Stimulated activated CD4-positive, alpha-beta T cell treated with anti-CD3 and anti-CD28 coated beads, Interleukin-12 subunit alpha, Interleukin-12 subunit beta, amount 100 ng/mL, for 24 hours (primary cell): ENCODE measurements at places on chromosomes 4 and X.

DNA sequence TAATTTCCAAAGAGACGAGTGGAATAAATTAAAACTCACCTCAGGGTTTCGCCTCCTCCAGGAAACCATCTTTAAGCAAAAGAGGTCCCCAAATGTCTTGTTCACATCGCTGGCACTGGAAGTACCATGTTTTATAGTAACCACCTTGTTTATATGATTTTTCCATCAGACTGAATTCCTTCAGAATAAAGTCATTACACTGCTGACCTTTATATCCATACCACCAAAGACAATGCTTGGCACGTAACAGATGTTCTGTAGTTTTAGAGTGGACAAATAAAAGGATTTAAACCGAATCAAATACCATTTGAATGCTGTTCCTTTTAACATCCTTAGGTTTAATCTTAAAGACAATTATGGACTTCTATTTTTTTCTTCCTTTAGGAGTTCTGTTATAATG is 4.7 kb downstream of the NUDT6 start:
- no peak for DNase-seq

- no peak for DNase-seq
These were observed 133.7 kb downstream of the SOWAHB start for GRCh38 chr4:76764251-76764650.

DNA sequence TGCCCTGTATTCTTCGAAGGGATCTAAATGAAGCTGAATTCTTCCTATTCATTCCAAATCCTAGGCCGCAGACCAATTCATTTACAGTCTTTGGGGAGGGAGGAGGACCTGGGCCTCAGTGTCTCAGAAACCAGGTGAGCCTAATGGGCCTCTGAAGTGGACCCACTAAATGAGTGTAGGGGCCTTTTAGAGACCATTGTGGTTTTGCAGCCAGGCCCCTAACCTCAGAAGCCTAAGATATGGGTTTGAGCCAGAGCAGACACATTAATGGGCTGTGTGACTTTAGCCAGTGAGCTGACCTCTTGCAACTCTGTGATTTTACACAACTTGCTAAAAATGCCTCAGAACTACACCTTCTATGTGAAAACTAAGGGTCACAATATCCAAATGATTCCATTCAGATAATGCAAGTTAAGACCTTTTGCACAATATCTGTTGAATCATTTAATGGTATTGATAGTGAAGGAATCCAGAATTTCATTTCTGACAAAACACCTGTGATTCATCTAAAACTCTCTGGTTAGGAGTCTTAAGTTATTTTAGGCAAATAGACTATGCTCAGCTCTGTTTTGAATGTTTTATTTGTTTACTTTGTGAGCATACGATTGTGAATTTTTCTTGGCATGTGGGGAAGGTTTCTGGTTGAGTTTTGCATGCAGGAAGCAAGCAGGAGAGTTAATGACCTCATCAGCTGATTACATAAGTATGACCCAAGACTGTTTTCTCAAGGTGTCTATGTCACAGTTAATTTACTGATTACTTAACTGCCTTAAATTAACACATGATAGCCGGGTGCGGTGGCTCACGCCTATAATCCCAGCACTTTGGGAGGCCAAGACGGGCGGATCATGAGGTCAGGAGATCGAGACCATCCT is 75.0 kb downstream of the EVC start:
- no peak for DNase-seq

GRCh38 chr4:168743601-168744000 is 246.7 kb downstream of the PALLD start:
- DNase-seq: no peak

DNA sequence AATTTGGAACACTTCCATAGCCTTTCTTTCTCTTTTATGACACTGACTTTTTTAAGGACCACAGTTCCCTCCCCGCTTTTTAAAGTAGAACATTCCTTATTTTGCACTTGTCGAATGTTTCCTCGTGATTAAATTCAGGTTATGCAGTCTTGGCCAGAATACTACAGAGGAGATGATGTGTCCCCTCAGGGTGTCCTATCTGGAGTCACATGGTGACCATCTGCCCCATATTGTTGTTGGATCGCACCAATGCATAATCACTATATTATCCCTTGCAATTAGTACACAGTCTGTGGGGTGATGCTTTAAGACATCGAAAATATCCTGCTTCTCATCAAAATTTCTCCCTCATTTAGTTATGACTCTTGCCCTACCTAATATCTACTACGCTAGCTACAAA is 27.4 kb downstream of the WDFY3 start:
- DNase-seq: no peak

GRCh38 chr4:14345356-14345775 is 656.9 kb upstream of the CPEB2 start:
- no peak for DNase-seq

DNA sequence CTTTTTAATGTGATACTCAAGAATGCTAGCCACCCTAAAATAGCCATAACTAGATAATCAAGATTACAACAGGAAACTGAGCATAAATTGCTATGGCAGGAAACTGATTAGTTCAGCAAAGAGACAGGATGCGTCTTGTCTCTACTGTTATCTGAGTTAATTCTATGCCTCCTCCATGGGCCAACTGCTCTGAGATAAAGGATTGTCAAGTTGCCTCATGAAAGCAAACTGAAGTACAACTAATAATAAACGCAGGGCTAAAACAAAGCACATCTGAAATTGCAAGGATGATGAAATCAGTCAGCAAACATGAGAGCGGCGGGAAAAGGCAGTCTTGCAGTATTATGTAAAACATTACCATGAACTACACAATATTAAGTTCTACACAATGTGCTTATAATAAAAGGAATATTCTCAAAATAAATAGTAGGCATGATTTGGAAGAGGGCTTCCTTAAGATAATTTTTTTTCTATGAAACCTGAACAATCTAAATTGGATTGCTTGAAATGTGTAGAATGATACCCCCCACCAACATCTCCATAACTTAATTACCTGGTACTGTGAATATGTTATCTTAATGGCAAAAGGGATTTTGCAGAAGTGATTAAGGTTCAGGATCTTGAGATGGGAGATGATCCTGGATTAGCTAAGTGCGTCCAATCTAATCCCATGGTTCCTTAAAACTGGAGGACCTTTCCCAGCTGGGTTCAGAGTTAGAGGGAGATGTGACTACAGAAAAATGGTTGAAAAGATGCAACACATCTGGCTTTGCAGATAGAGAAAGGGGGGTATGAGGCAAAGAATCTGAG is 65.9 kb downstream of the ANTXR2 start:
- DNase-seq: no peak

DNA sequence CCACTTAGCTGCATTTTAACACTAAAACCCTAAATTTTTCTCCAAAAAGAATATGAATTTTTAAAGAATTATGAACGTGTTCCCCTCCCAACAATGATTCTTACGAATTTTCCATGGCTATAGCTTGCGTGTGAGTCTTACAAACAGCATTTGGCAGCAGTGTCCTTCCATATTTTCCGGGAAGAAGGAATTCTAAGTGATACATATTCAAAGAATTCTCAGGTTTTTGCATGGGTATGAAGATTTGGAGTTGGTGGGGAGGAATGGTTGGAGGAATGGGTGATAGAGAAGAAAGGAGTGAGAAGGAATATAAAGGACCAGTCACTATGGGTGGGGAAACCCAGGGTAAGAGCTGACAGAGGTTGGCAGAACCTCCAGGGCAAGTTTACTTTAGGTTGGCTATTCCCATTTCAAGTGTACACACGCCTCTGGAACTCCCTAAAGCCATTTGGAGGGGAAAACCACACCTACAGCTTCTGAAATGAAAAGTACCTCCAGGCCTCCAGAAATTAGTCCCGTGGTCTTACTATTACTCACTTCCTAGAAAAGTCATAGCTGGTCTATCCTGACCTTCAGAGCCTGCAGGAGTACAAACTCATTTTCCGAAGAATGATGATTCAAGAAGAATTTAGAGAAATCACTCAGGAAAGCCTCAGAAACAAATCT is 420.8 kb upstream of the DIPK2B start:
- no peak for DNase-seq

DNA sequence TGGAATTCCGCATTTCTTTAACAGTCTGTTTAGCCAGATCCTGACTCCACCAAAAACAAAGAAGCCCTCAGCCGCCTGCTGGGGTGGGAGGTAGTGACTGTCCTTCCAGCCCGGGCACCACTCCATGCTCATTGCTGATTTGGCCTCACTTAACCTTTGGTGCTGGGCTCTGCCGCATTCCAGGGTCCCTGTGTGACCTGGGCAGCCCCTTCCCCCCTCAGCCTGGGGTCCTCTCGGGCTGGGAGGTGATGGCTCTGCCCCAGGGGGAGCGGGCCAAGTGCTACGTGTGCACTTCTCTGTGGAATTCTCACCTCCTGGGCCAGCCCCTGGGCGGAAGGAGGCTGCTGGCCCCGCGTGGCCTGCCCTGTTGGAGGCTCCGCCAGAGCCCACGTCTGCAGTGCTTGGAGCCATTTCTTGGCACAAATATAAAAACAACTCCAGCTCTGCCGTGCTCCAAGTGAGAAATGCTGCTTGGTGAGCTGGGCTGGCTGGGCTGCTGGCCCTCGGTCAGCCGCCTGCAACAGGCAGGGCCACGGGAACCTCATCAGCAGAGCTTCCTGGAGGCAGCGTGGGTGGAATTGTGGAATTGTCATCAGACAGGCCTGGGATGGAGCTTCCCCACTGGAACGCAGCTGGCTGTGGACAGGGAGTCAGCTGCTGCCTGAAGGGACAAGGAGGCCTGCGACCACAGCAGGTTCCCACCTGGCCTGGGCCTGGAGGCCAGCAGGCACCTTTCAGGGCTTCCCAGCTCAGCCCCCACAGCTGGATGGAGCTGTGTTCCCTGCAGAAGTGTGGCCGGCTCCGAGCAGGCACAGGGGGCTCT is 66.0 kb downstream of the TRMT44 start:
- no peak for DNase-seq

GRCh38 chrX:29143356-29143755 is 556.1 kb downstream of the IL1RAPL1 start:
- DNase-seq: no peak

DNA sequence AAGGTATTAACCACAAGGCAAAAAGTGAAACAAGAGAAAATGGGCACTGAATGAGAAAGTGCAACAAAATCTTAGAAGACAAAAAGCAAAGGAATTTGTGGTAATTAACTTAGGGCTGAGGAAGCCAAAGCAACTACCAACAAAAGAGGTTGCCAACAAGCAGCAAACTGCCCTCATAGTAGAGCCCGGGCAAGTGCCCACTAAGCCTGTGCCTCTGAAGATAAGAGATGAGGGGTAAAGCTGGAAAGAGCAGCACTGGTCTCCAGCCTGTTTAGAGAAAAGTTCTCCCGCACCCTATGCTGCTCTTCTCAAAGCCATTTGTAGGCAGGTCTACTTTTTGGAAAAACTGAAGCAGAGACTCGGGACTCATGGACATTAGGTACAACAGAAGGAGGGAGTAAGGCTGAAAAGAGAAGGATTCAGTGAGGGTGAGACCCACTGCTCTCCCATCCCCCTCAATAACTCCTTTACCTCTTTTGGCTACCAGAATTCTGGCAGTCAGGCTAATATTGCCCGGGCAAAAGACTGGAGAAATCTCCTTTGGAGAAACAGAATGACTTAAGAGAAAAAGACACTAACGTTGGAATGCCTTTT is 29.6 kb upstream of the KCNE5 start:
- no peak for DNase-seq

GRCh38 chr4:59057804-59058203 is 1947.6 kb upstream of the IGFBP7 start:
- DNase-seq: no peak

- DNase-seq: no peak
These were observed 433.9 kb upstream of the CPEB2 start for GRCh38 chr4:14568351-14568750.

DNA sequence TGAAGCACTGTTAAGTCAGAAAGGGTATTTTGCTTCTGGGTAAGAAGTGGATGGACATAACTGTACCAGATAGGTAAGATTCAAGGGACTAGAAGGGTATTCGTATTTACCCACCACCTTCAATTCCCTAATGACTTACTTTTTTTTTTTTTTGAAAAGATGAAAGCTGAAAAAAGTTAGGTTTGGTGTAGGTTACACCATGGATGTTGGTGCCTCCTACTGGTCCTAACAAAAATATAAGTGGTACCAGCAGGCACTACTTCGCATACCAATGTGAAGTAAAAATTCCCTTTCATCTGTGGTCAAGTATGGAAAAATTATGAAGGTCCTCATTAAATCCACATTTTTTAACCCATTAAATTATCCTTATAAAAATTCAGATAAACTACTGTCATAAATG is 7.2 kb downstream of the ANKRD17 start:
- no peak for DNase-seq

- no peak for DNase-seq
These were observed 999 bp downstream of the ZNF518B start for GRCh38 chr4:10456260-10456594.

DNA sequence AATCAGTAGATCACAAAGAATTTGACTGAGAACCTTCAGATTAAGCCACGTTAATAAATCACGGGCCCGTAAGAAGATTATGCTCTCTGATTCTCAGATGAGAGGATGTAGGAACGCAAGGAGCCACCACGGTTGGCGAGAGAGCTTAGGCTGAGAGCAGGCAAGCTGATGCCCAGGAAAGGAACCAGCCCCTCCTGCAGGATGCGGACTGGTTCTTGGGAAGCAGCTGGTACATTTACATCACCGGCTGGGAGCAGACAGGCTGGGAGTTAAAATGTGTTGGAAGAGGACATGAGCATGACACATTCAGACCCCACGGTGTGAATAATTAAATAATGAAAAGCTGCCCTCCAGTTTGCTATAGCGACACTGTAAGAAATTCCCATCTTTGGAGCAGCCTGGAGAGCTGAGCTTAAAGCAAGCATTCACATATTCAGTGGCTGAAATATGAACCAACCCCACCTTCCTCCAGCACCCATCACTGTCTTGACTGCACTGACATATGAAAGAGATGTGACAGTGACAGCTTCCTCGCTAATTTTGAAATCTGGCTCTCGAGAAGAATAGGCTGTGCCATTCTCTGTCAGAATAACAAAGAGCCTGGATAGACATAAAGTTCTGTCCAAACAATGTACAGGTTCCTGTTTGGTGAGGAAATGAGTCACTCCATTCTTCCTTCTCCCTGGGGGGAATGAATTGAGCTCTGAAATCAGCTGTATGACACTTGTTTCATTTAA is 33.1 kb downstream of the LNX1 start:
- no peak for DNase-seq

DNA sequence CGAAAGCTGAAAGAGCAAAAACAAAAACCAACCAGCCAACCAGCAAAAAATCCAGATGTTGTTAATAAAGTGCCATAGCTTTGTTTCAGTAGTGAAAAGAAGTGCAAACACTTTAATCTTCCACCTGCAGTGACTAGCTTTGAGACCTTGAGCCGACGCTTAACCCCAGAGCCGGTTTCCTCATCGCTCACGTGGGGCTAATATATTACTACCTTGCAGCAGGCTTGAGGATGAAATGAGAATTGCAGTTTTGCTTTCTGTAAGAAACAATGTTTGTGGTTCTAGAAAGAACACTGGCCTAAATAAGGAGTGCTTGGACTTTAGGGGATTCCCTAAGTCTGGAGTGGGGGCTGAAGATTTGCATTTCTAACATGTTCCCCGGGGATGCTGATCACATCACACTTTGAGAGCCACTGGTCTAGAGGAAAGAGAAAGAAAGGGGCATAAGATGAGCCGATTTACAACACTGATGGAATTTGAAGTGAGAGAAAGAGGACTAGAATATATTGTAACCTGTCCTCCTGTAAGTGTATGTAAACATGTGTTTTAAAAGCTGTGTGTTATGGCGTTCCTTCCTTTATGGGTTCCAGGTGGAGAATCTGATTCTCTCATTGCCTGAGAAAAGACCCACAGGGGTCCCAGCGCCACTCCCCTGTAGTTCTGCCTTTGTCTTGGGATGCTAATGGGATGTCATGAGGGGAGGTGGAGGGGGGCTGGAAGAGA is 1.4 kb downstream of the FGF2 start:
- peak; percentile 18 for DNase-seq

- no peak for DNase-seq
These were observed 19.0 kb downstream of the CPEB2 start for GRCh38 chr4:15021311-15021710.

GRCh38 chr4:18069810-18070209 is 48.3 kb upstream of the LCORL start:
- no peak for DNase-seq
